ENCODE measurements at places on chromosomes 12 and 14.

- peak; percentile 17 for DNase-seq
Measured at GRCh38 chr14:99268810-99269707, 2.9 kb downstream of the BCL11B start.

- DNase-seq: no peak
Measured at GRCh38 chr14:24182110-24182882, 6.3 kb downstream of the IPO4 start.

DNA sequence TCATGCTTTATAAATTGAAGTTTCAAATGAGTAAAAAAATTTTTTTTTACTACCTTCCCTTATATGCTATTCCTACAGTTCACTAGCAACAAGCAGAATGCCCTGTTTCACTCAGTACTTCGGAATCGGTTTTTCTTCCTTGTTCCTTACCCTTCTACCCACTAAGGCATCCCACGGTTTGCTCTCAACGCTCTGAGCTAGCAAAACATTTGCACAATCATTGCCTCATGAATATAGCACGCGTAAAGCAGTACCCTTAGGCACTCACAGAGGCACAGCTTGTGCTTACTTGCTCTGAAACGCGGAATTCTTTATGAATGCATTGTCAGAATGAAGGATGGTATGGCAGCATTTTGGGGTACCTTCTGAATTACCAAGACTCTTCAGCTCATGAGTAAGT lies 45.0 kb downstream of the PPP1R13B start:
- no peak for DNase-seq

- DNase-seq: no peak
Measured at GRCh38 chr14:104091927-104092771, 6.6 kb downstream of the ASPG start.

Data from lung (tissue), 17 donors.